ENCODE measurements at places on chromosomes 7 and 10.

DNA sequence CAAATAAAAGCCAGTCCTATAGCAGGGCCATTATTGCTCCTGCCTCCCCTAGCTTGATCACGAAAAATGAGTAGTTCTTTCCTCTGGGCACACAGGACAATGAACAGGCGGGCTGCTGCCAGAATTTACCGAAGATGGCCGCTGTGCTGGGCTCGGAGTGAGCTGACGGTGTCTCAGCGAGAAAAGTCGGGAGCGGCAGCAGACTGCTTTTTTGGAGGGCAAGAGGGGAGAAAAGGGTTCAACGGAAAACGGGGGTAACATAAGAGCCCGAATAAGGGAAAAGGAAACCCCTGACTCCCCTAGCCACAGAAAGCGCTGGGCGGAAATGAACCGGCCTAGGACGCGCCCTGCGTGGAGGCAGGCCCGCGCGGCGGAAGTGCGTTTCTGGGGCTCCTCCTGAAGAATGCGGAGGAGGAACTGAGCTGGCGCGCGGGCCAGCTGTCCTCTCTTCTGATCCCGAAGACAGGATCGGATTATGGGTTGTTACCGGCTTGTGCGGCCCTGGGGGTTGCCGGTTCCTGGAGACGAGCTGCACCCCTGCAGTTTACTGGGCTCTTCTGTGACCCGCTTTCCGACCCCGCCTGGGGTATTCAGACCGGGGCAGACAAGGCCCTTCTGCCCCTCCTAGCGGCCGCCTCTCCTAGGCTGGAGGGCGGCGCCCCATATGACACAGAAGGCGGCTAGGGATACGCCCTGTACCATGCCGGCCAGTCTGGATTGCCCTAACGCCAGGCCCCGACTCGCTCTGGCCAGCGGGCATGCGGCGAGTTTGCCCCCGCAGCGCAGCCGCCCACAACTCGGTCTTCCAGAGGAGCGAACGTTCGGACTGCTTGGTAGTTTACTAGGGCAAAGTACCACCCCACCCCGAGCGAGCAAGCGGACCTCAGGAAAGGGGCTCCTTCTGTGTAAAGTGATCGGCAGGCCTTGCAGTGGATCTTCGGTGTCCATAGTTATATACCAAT is 30.1 kb upstream of the KMT2E start:
- DNase-seq: peak; percentile 93

GRCh38 chr7:116231949-116232348 is 21.6 kb downstream of the TES start:
- DNase-seq: no peak

- DNase-seq: no peak
Measured at GRCh38 chr10:78512205-78512550, 478.5 kb downstream of the RPS24 start.

DNA sequence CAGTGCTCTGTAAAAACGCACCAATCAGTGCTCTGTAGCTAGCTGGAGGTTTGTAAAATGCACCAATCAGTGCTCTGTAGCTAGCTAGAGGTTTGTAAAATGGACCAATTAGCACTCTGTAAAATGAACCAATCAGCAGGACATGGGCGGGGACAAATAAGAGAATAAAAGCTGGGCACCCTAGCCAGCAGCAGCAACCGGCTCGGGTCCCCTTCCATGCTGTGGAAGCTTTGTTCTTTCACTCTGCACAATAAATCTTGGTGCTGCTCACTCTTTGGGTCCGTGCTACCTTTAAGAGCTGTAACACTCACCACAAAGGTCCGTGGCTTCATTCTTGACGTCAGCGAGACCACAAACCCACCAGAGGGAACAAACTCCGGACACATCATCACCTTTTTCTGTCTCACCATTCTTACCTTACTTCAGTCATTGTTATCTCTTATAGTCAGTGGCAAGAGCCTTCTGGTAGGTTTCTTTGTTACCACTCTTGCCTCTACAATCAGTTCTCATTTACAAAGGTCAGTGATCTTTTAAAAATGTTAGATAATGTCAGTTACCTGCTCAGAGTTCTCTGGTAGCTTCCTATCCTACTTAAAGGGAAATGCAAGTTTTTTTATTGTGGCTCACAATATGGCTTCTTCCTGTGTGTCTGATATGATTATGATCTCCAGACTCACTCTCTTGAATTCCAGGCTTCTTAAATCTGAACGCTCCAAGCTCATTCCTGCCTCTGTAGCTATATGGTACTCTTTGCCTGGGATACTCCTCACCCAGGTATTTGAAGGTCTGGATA is 4.5 kb downstream of the STAM start:
- DNase-seq: no peak

DNA sequence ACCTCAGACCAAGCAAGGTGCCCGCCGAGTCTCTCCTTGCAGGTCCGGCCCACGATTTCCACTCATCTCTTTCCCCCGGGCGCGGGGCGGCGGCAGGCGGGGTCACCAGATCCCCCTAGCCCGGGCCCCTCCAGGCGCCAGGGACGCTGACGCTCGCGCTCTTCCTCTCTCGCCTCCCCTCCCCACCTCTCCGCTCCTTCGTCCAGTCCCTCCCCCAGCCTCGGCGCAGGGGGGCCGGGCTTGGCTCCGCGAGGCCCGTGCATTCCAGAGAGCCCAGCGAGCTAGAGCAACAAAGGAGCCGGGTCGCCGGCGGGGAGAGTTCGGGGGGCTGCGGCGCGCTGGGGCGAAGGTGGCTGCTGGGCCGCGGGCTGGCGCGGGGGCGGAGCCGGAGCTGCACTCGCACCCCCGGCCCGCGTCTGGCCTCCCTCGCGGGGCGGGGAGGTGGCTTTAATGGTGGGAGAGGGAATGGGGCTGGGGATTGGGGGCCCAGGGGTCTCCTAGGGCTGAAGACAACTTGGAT is at the start of gene SMO:
SMO (plus strand) TSS at position 262 of the 520 bp plus-strand sequence. CDS start 519 bp downstream, outside the sequence.
- peak; percentile 88 for DNase-seq

GRCh38 chr10:128422190-128422589 is 296.0 kb upstream of the MKI67 start:
- DNase-seq: peak; percentile 56

- DNase-seq: no peak
Measured at GRCh38 chr7:131249003-131249402, 78.7 kb upstream of the MKLN1 start.

GRCh38 chr7:29825775-29826529 is 19.6 kb downstream of the WIPF3 start:
- no peak for DNase-seq

GRCh38 chr10:132296666-132297443 is 10.9 kb downstream of the STK32C start:
- DNase-seq: no peak

DNA sequence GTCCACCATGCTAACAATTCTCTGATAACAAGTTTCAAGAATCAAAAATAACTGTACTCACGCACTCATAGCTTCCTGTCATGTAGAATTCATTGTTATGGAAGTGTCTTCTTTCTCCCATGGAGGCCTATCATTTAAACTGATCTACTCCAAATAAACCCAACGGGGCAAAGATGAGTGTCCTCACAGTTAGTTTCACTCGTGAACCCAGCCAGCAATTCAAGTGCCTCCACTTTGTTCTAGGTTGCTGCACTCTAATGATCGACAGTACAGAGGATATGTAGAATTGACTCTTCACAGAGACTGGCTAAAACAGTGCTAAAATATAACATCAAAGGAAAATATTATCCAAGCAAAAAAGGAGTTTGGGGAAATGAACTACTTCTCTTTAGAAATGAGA is 111.4 kb downstream of the LRRN3 start:
- no peak for DNase-seq

DNA sequence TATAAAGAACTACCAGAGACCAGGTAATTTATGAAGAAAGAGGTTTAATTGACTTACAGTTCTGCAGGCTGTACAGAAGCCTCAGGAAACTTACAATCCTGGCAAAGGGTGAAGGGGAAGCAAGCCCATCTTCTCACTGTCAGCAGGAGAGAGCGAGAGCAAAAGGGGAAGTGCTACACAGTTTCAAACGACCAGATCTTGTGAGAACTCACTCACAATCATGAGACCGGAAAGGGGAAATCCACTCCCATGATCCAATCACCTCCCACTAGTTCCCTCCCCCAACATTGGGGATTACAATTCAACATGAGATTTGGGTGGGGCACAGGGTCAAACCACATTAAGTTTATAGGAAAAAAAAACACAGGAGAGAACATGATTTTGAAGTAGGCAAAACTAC is 222.1 kb upstream of the SHH start:
- DNase-seq: no peak

DNA sequence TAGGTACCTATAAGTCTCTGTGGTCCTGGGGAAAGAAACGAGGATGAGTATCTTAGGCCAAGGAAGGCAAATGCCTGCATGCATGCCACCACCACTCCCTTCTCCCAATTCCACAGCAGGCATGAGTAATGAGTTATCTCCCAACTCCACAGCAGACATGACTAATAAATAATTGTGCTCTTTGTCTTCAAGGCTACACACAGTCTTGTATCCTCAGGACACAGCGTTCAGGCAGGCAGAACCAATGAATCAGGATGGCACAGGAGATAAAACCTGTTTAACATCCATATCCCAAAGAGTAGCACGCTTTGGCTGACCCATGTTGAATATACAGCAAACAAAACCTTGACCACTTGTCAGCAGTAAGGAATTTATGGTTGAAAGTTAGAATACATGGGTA is 229.7 kb upstream of the NFE2L3 start:
- no peak for DNase-seq

- no peak for DNase-seq
Measured at GRCh38 chr10:81082621-81083376, 545.1 kb downstream of the SH2D4B start.

DNA sequence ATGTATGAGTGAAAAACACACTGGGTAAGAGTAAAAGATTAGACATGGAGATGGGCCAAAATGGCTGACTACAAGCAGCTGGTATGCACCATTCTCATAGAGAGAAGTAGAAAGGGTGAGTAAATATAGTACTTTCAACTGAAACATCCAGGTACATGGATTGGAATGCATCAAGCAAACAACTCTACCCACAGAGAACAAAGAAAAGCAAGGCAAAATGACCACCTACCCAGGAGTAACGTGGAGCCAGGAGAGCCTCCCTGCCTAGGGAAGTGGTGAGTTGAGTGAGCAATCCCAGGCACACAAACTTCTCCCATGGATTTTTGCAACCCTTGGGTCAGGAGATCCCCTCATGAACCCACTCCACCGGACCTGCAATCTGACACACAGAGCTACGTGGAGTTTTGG is 212.8 kb downstream of the PTN start:
- DNase-seq: no peak

DNA sequence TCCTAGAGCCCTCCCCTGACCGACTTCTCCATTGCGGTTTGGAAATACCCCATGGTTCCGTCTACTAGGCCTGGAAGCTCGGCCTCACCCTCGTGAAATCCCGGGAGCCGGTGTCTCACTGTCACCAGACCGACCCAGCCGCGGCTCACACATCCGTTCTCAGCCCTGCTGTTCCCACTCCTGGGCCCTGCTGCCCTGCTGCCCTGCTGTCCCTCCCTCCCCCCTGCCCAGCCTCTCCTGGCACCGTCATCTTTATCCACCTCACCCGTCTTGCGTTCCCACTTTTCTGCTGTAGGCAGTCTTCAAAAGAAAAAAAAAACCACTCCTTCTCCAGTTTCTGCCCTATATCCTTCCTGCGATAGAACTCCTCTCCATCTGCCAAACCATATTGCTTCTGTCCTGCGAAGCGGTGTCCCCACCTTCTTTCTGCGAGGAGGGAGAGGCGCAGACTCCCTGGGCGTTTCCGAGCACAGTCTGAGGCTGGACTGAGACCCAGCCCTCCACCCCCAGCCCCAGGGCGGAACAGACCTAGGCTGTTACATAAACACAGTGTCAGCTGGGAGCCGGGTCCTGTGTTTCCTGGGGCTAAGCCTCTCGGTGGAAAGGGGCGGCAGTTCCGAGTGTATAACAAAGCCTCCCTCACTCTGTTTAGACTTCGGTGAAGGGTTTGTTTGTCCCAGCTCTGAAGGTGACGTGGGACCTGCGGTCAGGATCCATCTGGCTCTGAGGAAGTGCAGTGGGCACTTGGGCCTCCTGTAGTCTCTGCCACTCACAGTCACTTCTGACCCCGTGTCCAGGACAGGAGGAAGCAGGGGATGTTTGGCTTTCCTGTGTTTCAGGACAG is 2.8 kb downstream of the AGAP3 start:
- DNase-seq: no peak

DNA sequence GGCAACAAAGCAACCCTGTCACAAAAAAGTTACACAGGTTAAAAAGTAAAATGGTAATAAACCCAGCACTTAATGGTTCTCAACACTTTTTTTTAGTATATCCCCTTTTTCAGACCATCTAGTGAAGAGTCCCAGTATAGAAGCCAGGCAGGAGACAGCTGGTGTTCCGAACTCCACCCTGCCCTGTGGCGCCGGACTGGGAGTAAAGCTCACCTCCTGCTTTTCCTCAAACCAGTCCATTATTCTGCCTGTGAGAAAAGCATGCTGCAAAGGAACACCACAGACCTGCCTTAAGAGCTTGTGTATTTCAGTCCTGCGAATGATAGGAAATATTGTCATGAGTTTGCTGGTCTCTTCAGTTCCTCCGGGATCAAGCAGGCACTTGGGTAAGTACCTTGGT is 81.0 kb downstream of the EZH2 start:
- DNase-seq: no peak

DNA sequence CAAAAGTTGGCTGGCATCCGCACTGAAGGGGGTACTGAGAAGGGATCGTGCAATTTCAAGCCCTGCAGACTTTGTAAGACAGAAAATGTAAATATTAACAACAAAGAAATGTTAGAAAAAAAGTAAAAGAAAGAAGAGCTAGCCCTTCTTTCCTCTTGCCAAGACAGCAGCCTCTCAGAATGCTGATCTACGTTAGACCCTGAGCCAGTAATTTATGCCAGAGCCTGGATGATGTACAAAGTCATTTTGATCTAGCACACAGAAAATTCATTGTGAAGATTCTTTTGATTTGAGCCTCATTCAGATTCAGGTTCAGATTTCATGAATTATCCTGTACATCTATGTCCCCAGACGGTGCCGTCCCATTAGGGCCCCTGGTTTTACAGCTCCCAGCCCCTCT is 105.2 kb downstream of the PRKCQ start:
- DNase-seq: no peak

DNA sequence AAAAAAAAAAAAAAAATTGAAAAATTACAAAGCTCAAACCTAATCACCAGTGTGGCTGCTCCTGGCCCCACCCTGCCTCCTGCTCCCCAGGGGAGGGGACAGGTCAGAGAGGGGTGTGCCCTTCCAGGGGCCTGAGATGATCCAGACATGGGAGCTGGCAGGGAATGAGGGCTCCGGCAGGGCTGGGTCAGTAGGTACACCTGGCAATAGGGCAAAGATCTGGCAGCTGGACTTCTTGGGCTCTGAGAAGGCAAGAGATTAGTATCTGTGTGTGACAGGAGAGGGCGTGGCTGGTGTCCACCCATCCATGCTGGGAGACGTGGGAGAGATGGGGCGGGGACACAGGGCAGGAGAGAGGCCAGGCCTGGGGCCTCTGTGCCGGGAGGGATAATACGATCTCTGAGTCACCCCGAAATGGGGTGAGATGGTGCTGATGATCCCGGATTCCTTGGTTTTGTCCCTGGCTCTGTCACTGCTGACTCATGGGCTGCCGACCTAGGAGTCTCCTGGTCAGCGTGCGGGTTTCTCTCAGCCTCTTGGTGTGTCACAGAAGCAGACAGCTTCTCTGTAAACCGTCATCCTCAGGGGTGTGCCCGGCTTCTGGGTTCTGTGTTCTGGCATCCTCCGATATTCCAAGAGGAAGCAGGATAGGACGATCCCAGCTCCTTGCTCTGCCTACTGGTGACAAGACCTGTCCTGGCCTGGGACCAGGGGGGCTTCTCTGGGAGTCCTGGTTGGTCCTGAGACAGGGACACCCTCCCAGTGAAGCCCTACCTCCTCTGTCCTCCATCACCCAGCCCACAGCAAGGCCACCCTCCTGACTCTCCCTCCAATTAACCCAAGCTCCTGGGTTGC is 8.2 kb upstream of the CLDN4 start:
- no peak for DNase-seq

Measured in muscle of arm (tissue), 14 donors.